Ovary (tissue), 10 donors: ENCODE measurements at places on chromosomes 6 and 20. TPM values are rescaled to one million over a fixed set of nuclear protein-coding genes. Genes with fewer than 3 reads are reported as not detected.
A peak's percentile ranks its signal among the peaks of the same experiment; 100 is the strongest.

HUS1B gene
- 0.87 TPM for total RNA-seq

LY6G6D gene
- not detected for total RNA-seq

HSPA12B gene
- 14.5 TPM for total RNA-seq

PKIB gene
- not detected for total RNA-seq

TRERF1 gene
- total RNA-seq, result 13.7 TPM

STMND1 gene
- not detected for total RNA-seq

PARD6B gene
- 8.5 TPM for total RNA-seq

ID1 gene
- 42.6 TPM for total RNA-seq

ADAM33 gene
- 20.2 TPM for total RNA-seq

GRCh38 chr20:23689399-23689690 lies 507 bp upstream of the CST4 start:
- no peaks in the 10 kb centered on the region for H3K27me3 ChIP-seq
- H3K36me3 ChIP-seq, result no peaks in the 10 kb centered on the region
- no peaks in the 10 kb centered on the region for H3K4me1 ChIP-seq
- H3K27ac ChIP-seq, result no peak overlapping the region

DNA sequence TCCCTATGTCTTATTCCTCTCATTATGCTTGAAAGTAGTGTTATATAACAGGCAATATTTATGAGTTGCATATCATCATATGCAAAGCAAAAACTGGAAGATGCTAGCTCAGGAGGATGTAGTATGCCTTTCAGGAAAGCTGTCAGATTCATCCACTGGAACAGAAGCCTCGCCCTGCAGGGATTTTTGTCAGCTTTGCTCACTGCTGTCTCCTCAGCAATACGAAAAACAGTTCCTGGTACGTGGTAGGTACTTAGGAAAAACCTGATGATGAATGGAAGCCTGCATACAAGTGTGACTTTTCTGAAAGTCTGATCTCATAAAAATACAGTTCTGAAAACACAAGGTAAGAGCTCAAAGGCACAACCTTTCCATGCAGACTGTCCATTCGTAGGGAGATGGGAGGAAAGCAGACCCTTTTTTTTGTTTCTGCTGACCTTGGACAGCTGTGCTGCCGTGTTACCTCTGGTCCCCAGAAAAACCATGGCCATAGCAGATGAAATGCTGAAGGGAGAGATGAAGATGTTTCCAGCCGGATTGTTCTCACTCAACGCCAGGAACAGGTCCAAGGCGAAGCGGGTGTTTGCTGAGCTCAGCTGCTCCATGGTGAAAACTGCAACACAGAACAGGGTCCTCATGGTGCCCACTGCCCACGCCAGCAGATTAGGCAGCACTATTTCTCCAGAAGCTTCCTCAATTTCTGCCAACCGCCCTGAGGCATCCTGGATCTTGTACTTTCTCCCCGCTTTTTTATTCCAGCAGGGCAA lies 1.5 kb downstream of the SERPINB1 start:
- no peaks in the 10 kb centered on the region for H3K27me3 ChIP-seq
- H3K4me1 ChIP-seq, result peaks cover 7% of the 10 kb centered on the region
- no peaks in the 10 kb centered on the region for H3K36me3 ChIP-seq

DNA sequence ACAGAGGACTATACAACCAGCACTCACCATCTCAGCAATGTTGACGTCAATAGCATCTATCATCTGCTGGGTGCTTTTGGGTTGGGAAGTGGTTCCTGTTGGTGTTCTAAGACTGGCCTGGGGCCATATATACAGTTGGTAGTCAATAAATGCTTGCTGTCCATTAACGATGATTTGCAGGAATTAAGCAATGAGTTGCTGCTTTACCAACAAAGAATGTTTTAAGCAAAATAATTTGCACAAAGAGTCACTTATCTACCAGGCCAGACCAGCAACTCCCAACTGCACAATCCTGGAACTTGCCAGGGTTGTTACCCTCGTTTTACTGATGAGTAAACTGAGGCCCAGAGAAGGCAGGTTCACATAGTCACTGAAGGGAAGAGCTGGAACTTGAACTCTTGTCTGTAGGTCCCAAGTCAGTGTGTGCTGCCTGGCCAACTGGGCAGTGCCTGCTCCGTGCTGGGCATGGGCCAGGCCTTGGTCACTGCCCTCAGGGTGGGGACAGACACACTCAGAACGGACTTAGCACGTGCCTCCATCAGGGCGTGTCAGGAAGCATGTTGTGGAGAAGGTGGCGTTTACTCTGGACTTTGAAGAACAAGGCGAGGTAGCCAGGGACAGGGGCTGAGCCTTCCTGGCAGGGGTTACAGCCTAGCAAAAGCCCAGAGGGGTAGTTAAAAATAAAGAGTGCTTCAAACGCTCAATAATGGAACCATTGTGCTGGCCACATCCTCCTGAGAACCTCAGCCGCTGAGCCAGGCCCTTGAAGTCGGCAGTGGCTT lies 2.5 kb upstream of the SRC start:
- no peaks in the 10 kb centered on the region for H3K36me3 ChIP-seq
- peaks cover 5% of the 10 kb centered on the region for H3K4me1 ChIP-seq
- no peak overlapping the region for H3K4me3 ChIP-seq
- H3K27me3 ChIP-seq, result no peaks in the 10 kb centered on the region
- H3K27ac ChIP-seq, result no peak overlapping the region
- peak; percentile 30 for DNase-seq

- no peaks in the 10 kb centered on the region for H3K4me1 ChIP-seq
- no peaks in the 10 kb centered on the region for H3K36me3 ChIP-seq
- no peak overlapping the region for H3K4me3 ChIP-seq
- no peak for DNase-seq
Observed at GRCh38 chr20:6704132-6704861, 63.2 kb upstream of the BMP2 start.

DNA sequence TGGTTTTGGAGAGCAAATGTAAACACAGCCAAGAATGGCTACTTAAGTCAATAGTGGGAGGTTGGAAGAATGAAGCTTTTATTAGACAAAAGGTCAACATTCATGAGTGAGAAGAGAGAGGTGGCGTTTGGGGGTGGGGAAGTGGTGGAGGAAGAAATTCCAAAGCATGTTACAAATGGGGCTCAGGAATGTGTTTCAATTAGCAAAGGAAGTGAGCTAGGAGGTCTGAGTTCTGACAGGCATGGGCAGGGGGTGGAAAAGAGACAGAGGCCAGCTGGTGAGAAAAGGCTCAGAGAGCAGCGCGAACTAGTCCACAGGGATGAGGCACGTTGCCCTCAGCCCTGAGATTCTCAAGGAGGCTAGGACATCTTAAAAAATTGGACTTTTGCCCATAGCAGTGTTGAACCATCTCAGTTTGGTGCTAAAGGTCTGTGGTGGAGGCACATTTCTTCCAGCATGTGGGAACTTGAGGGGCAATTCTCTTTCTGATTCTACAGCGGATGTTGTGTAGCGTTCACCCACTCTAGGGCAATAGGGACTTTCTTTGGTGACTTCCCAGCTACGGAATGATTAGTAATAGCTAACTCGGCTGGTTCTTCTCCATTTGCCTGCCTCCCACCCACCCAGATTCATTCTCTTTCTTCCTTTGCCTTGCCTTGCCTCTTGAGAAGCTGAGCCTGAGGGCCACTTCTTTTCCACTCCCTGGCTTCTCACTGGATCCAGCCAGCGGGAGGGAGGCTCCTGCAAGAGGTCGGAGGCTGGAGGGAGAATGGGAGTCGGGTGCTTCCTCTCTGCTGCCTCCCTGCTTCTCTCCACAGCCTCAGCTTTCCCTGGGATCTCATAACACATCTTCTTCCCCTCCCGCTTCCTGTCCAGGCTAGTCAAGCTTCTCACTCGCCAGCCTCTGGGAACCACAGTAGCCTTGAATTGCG lies 45.1 kb upstream of the NEDD9 start:
- peak; percentile 59 for DNase-seq
- no peak overlapping the region for H3K27ac ChIP-seq
- peaks cover 25% of the 10 kb centered on the region for H3K4me1 ChIP-seq
- no peaks in the 10 kb centered on the region for H3K36me3 ChIP-seq
- H3K4me3 ChIP-seq, result no peak overlapping the region
- H3K27me3 ChIP-seq, result no peaks in the 10 kb centered on the region

DNA sequence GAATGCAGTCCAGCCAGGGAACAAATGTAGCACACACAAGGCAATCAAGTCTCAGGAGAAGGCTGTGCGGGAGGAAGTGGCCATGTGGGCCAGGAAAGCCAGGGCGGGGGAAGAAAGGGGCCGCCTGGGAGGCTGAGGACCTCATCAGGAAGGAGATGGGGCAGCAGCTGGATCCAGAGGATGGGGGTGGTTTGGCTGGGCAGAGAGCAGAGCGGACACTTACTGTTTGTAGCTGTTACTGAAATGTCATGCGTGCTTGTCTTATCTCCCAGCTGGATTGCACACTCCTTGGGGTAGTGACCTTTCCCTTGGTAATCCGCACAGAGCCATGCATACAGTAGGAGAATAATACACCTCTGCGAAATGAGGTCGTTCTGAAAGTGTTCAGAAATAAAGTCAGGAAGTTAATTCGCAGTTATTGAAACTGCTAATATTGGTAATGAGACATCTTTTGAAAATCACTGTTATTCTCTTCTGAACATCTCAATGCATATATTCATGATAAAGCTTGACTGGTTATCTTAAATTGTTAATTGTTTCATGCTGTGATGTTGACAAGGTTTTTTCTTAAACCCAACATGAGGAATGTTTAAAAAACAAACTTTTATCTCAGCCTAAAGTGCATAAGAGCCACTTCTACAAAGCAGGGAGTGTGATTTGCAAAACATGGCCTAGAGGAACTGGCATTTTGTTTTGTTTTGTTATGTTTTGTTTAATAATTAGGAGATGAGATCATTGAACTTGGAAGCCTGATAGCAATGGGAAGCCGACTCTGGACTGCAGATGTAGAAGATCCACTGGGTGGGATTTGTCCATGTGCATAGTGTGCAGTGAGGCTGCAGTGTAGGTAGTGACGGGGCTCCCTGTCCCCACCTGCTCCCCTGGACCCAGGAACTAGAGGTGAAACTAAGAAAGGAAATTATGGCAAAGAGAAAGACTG lies 18.0 kb upstream of the MAP3K4 start:
- H3K36me3 ChIP-seq, result no peaks in the 10 kb centered on the region
- H3K27me3 ChIP-seq, result no peaks in the 10 kb centered on the region
- peak; percentile 76 for DNase-seq
- no peak overlapping the region for H3K27ac ChIP-seq
- H3K4me3 ChIP-seq, result no peak overlapping the region

DNA sequence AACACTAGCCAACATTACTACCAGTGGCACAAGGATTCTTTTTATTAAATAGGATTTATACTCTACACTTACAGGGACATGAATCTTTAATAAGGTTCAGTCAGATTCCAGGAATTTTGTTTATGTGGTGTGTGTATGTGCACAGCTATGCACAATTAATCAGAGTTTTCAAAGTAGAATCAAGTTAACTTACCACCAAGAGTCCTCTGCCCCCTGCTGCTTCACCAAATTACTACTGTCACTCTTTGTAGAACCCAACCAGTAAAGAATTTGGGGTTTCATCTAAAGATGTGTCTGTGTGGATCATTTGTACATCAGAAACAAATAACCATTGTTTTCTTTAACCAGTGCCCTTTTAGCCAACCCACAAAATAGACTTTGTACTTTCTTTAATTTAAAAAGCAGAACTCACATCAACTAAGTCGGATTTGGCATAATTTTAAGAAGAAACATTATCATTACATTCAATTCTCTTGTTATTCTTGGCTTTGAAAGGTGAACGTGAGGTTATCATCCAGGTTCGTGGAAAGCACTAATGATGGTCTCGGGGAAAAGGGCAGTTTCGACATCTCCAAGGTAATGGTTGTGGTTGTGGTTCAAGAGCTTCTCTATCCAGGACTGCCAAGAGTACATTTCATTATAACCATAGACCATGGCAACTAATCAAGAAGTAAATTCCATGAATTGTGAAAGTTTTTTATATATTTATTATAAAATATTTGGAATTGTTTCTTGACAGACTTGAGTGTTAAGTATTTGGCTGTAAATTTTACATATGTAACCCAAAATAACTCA lies 514.3 kb upstream of the ID4 start:
- no peak overlapping the region for H3K4me3 ChIP-seq
- H3K27me3 ChIP-seq, result no peaks in the 10 kb centered on the region
- no peaks in the 10 kb centered on the region for H3K36me3 ChIP-seq
- no peaks in the 10 kb centered on the region for H3K4me1 ChIP-seq

GRCh38 chr6:81739230-81740195 lies 13.0 kb downstream of the TENT5A start:
- H3K27ac ChIP-seq, result no peak overlapping the region
- H3K4me3 ChIP-seq, result no peak overlapping the region
- H3K4me1 ChIP-seq, result no peaks in the 10 kb centered on the region
- no peaks in the 10 kb centered on the region for H3K36me3 ChIP-seq

- H3K27ac ChIP-seq, result no peak overlapping the region
- no peaks in the 10 kb centered on the region for H3K4me1 ChIP-seq
- no peak overlapping the region for H3K4me3 ChIP-seq
- H3K36me3 ChIP-seq, result no peaks in the 10 kb centered on the region
- H3K27me3 ChIP-seq, result no peaks in the 10 kb centered on the region
- DNase-seq, result no peak
Observed at GRCh38 chr6:160792708-160793107, 90.7 kb downstream of the PLG start.

DNA sequence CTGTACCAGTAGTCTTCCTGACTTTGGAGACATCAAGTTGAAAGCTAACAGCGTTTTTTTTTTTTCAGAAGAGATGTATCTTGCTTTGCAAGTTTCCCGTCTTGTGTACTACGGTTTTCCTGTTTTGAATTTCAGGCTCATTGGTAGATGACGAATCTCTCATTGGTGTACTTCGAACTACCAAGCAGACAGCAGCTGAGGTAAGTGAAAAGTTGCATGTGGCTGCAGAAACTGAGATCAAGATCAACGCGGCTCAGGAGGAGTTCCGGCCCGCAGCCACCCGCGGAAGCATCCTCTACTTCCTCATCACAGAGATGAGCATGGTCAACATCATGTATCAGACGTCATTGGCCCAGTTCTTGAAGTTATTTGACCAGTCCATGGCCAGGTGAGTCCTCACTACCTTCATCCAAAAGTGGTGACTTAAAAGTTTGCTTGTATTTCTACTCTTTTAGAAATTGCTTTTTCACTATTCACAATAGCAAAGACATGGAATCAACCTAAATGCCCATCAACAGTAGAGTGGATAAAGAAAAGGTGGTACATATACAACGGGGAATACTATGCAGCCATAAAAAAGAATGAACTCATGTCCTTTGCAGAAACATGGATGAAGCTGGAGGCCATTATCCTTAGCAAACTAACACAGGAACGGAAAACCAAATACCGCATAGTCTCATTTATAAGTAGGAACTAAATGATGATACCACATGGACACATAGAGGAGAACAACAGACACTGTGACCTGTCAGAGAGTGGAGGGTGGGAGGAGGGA lies 110.6 kb upstream of the GLP1R start:
- H3K36me3 ChIP-seq, result no peaks in the 10 kb centered on the region
- DNase-seq, result no peak
- no peak overlapping the region for H3K4me3 ChIP-seq
- H3K27me3 ChIP-seq, result no peaks in the 10 kb centered on the region
- H3K4me1 ChIP-seq, result no peaks in the 10 kb centered on the region
- no peak overlapping the region for H3K27ac ChIP-seq
